ENCODE measurements at places on chromosomes 1 and 21.

GRCh38 chr1:47963568-47964358 is 33.4 kb downstream of the TRABD2B start:
- DNase-seq: no peak

GRCh38 chr1:231923491-231924041 is 297.0 kb downstream of the DISC1 start:
- DNase-seq: no peak

GRCh38 chr1:226939438-226940028 is 561 bp upstream of the COQ8A start:
- DNase-seq: no peak

DNA sequence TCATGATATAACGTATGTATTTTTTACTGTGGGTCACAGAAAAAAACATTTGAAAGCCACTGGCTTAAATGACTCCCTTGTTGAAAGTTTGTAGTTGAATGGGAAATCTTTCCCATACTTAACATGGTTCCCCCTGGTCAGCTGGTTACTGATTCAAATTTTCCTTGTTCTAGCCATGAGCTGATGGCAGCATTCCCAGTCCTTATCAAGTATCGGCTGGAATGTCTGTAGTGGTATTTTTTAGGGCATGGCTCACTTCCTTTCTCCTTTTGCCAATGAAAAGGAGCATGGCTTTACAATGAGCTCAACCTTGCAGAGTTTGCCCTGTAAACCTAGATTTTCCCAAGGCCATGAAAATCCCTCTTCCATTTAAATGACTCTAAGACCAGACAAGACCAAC is 55.7 kb downstream of the GIPC2 start:
- peak; percentile 81 for DNase-seq

- peak; percentile 73 for DNase-seq
Measured at GRCh38 chr1:150477733-150478132, 9.5 kb upstream of the TARS2 start.

- DNase-seq: no peak
Measured at GRCh38 chr1:2639607-2640521, 7.0 kb upstream of the MMEL1 start.

GRCh38 chr1:108107658-108108057 is 92.5 kb downstream of the SLC25A24 start:
- DNase-seq: peak; percentile 61

GRCh38 chr1:219507437-219507836 is 105.5 kb downstream of the ZC3H11B start:
- peak; percentile 75 for DNase-seq

- no peak for DNase-seq
Measured at GRCh38 chr1:221337106-221337505, 404.8 kb downstream of the DUSP10 start.

- DNase-seq: no peak
Measured at GRCh38 chr1:79052829-79053449, 46.4 kb upstream of the ADGRL4 start.

DNA sequence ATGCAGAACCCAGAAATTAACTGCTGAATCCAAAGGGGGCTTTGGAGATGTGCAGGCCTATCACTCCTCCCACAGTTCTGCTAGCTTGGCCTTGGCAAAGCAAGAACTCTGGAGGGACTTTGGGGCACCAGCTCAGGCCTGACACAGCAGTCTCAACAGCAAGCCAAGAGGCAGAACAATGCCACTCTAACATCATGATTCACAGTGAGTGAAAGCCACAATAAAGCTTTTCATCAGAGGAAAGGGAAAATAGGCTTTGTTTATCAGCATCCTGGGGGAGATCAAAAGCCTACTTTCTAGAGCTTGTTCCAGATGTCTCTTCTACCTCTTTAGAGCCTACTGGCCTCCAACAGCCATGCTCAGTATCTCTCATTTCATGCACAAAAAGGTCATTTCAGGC is 283.4 kb downstream of the KCNH1 start:
- no peak for DNase-seq

DNA sequence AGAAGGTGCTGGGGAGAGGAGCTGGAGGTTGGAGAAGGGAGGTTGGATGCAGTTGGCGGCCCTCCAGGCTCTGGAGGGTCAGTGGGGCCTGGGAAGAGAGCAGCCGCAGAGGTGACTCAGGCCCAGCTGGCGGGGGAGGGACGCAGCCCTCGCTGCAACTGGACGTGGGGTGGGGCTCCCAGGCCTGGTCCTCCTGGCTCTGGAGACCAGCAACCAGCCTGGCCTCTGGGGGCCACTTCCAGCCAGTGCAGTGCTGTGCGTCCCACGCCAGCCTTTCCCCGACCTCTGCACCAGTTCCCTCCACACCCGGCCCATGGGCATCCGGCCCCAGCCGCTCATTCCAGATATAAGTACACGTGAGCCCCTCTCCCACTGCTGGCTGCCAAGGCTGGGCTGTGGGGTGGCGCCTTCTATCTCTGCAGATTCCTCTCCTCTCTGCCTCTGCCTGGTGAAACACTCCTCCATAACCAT is 38.0 kb upstream of the COL18A1 start:
- DNase-seq: peak; percentile 98

- DNase-seq: no peak
Measured at GRCh38 chr1:171637928-171638576, 14.4 kb downstream of the MYOC start.

DNA sequence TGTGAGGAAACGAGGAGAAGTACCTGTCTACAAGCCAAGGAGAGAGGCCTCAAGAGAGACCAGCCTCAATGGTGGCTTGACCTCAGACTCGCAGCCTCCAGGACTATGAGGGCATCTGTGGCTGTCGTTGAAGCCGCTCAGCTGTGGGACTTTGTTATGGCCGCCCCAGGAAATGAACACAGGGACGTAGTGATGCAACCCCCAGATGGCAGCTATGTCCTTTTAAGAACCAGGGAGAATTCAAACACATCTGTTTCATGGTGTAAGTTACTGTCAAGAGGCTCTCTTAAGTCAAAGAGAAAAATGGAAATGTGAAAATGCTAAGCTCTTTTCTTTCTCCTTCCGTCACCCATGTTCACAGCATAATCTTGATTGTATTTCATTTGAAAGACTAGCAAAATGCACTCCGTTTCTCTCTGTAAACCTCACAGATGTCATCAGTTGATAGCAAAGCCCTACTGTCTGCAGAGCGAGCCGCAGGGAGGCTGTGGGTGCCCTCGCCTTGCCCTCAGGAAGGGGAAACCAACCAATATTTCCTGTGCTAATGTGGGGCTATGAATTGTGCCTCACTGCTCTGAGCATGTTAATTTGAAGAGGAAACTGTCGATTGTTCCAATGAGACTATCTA is 21.3 kb downstream of the UBASH3A start:
- no peak for DNase-seq

- DNase-seq: peak; percentile 29
Measured at GRCh38 chr1:70331962-70332361, 22.6 kb downstream of the ANKRD13C start.

GRCh38 chr1:230753586-230754251 is 6.5 kb downstream of the CAPN9 start:
- peak; percentile 69 for DNase-seq

- DNase-seq: no peak
Measured at GRCh38 chr1:118960026-118960561, 28.0 kb downstream of the TBX15 start.

DNA sequence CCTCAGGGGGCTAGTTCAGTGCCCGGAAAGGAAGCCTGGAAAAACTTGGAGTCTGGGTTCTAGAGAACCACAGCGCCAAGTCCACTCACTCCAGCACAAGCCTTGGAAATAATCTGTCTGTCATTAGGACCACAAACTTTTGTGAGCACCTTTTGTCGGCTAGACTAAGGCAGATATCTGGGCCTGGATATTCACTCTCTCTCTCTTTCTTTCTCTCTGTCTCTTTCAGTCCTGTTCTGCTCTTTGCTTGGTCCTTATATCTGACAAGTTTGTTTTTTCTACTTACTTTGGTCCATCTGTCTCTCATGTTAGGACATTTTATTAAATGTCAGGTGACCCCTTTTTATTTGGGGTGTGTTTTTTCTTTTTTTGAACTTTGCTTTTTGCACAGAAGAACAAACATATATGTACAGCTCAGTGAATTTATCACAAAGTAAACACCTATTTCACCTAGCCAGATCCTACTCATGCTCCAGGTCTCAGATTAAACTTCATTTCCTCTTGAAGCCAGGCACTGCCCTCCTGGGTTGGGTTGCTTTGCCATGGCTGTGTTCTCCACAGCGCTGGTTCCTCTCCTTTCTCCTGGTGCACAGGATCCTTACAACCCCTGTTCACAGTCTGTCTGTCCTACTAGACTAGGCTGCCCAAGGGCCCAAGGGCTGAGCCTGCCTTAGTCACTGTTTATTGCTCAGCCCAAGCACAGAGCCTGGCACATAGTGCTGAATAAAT is 40.8 kb downstream of the TCEANC2 start:
- DNase-seq: no peak

- DNase-seq: no peak
Measured at GRCh38 chr1:86546787-86547221, at the start of gene CLCA4. Gene CLCA4 (plus strand): TSS chr1:86547078. CDS start chr1:86547120, 42 bp downstream.

DNA sequence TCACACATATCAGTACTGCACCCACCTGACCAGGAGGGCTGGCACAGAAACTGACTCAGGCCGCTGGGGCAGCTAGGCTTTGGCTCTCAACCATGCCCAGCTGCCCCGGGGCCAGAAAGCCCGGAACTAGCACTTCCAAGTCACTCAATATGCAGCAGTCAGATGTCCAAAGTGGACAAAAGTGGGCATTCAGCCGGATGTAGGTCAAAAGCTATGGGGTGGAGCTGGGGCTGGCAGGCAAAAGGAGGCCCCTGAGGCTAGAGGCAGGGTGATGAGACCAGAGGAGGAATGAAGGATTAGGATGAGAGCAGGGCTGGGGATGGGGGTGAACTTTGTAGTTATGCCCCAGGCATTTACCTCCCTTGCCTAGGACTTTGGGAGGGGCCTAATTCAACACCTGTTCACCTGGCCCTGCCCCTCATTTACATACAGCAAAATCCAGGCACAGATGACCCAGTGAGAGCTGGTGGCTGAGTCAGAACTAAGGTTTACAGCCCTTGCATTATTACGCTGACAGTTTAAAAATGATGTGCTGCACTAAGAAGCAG is 30.7 kb upstream of the EDN2 start:
- no peak for DNase-seq

GRCh38 chr1:62013264-62013663 is 181.4 kb upstream of the L1TD1 start:
- DNase-seq: no peak

GRCh38 chr1:56194701-56195300 is 384.6 kb downstream of the PLPP3 start:
- DNase-seq: peak; percentile 42

DNA sequence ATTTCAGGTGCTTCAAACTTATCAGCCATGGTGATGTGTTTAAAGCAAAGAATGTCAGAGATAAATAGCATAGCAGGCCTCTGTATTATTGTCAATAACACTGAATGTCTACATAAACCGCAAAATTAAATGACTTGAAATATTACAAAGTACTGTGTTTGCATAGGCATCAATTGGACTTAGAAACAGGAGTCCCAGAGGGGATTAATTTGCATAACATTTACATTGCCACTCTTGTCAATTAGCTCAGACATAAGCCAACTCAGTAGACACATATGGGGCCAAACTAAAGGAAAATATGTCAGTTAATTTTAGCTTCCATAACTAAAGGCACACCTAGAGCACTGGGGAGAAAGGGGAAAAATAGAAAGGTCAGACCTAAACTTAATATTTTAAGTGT is 814.5 kb upstream of the NEGR1 start:
- DNase-seq: no peak

DNA sequence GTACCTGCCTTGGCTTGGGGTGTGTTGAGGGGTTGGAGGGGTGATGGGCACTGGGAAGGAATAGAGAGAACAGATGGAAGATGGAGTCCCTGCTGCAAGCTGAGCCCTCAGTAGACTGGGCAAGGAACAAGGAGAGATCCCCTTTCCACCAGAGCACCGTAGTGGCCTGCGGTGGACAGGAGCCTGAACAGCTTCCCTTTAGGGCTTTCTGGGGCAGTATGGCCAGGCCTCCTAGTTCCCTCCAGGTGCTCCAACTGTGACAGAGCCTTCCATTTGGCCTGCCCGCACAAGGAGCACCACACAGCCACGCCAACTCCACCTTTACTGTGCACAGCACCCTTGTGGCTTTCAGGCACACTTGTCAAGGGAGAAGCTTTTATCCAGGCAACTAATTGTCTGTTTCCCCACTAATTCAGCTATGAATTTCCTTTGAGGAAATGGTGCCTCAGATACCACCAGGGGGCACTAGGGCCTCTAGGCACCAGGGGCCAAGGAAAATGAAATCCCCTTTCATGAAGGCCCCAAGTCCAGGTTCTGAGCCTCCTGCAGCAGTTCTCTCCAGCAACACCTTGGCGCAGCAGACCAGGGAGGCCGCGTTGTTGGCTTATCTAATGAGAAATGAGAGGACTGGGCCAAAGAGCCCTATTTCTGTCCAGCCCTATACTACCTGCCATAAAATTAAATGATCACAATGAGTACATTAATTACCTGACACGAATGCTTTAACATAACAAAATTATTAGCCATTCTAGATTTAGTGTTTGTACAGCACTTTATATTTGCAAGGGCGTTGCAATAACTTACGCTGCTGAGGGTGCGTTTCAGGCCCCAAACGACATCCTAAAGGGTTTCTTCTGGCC is 23.1 kb upstream of the ERI3 start:
- peak; percentile 57 for DNase-seq

DNA sequence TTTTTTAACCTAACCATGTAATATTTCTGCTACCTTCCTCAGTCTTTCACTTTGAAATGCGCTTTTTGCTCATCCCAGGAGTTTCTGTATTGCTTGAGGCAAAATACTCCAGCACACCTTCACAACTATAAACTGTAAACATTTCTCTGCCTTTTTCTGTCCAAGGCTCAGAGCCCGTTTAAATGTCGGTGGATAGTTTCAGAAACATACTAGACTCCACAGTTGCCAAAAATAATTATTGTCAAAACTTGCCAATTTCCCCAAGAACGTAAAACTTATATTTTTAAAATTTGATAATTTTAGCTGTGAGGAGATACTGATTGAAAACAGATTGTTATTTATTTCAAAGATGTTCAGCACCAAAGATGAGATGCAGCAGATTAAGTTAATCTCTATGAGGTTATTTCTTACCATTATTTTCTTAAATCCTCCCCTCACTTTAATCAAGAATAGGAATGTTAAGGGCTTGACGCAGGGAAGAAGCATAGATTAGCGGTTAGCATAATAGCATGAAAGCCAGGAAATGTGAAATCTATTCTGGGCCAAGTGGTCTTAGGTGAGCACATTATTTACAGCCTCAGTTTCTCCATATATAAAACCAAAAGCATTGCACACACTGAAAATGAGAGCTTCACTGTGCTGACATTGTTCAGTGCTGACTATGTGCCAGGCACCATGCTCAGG is 91.5 kb upstream of the ESRRG start:
- no peak for DNase-seq
